ENCODE measurements at places on chromosomes 5 and 9.

GRCh38 chr5:181173420-181174342 lies 26.3 kb downstream of the OR2V2 start:
- DNase-seq: peak; percentile 79

DNA sequence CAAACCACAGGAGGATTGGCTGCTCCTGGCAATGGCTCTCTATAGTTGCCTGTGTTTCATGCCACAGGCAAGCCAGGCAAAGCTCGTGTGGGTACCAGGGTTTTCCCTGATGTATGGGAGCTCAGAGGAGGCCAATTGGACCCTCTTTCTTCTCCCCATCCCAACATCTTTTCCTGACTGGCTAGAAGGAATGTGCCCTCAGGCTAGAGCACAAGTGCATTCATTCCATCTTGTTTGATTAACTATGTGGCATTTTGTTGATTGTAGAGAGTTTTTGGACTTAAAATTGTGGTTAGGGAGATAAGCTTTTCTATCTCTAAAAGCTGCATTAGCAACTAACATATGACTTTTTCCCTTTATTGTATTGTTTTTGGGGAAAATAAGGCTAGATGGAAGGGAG lies 561.3 kb downstream of the PSAT1 start:
- peak; percentile 59 for DNase-seq

GRCh38 chr5:169804861-169805260 lies 167.8 kb downstream of the DOCK2 start:
- DNase-seq: peak; percentile 25

DNA sequence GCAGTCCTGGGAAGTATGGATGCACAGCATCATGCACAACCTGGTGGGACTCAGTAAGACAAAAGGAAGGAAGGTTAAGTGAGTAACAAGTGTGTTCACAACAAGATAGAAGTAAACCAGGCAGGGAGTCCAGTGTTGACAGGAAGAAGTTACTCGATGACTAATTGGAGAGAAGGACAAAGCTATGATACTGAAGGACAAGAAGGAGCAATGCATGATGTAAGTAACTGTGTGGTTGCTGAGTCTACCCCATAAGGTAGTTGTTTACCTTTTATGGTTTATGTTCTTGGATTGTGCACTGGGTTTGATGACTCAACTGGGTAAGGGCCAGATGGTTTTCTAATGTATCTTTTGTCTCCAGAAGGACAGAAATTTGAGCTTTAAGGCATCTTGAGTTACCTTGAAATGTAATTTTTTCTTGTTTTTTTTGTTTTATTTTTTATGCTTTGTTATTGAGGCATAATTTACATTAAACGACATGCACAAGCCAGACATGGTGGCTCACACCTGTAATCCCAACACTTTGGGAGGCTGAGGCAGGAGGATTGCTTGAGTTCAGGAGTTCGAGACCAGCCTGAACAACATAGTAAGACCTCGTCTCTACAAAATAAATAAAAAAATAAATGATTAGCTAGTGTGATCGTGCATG lies 89.2 kb upstream of the CAST start:
- DNase-seq: peak; percentile 94

GRCh38 chr5:180486636-180487149 lies 7.5 kb upstream of the CNOT6 start:
- DNase-seq: no peak

DNA sequence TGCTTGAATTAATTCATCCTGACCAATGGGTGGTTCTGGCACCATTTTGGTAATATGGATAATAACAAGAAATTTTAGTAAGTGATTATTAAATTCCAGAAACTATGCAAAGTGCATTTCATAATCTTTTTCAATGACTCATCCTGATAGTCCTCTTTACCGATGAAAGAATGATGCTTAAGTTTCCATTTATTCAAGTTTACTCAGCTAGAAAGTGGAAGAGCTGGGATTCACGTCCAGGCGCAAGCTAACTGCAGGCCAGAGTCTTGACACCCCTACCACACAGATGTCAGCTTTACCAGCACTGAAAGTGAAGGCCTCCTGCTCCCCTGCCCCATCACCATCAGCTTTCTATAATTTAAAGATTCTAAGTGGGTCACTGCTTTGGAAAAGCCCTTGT lies 493.5 kb upstream of the WWC1 start:
- peak; percentile 9 for DNase-seq

- DNase-seq: no peak
Measured at GRCh38 chr9:135074354-135075233, 12.9 kb upstream of the OLFM1 start.
